ENCODE measurements at places on chromosomes 2 and 18.

DNA sequence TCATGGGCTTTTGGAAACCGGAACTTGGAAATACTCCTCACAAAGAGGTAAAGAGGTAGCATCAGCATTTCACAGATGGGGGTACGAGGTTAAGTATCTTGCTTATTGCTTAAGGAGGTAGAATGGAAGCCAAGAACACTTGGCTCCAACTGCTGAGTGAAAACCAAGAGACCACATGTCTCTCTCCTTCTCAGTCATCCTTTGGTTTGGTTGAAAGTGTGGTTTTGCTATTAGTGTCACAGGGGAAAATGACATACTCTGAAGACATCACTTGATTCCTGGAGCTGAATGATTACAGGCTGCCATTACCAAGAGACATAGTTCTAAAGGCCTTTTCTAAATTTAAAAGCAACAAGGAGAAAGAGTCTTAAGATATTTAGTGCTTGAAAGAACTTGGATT lies 41.5 kb downstream of the ANTXR1 start:
- no peak for DNase-seq

DNA sequence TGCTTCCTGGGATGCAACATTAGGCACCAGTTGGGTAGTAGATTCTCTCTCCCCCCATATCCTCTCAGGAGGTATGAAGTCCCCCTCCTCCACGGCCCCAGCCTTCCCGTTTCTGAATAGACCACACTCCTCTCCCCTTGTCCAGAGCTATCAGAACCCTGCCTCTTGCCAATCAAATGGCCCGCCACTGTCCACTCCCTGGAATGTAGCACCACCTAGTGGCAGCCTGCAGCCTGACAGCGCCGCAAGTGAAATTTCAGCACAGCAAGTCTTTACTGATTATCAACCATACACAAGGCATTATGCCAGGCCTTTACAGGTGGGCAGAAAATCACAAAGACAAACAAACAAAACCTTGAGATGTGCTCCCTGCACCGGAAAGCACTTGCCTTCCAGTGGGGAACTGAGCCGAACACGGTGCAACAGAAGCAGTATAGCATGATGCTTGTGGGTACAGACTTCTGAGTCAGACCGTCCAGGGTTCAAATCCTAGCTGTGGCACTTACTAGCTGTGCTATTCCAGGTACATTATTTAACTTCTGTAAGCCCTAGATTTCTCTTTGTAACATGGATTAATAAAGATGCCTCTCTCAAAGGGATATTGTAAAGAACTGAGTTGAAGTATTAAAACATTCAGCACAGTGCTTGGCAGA lies 174.0 kb downstream of the SMAD2 start:
- no peak for DNase-seq

DNA sequence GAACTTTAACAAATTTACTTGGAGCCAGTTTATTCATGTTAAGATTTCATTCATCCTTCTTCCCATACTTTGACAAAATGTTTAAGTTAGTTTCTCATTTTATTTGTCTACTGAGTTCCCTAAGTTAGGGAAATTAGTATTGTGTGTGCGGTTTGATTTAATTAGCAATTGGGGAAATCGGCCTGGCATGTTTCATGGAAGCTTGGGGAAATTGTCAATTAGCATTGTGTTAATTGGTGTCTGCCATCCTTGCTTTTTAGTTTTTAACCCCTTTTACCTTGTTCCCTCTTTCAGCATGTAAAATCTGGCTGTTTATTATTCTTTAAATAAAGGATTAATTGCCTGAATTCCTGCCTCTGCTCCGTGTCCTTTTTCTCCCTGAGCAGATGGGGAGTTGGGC lies 279.6 kb downstream of the BCL11A start:
- DNase-seq = no peak

DNA sequence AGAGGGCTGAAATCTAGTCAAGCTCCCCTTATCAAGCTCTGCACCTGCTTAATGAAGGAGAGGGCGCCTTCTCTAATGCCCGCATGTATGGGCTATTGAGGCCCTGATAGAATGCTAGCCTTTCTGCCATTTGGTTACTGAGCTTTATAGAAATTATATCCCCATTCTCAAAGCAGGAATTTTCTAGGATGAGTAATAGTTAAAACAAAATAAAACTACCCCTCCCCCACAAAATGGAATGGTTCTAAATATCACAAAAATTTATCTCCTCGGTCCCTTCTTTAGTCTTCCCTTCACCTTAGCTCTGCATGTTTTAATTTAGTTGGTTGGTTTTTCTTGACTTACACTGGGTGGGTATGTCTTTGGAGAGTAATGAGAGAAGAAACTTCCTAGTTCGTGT lies 37.7 kb downstream of the CD28 start:
- DNase-seq = no peak

DNA sequence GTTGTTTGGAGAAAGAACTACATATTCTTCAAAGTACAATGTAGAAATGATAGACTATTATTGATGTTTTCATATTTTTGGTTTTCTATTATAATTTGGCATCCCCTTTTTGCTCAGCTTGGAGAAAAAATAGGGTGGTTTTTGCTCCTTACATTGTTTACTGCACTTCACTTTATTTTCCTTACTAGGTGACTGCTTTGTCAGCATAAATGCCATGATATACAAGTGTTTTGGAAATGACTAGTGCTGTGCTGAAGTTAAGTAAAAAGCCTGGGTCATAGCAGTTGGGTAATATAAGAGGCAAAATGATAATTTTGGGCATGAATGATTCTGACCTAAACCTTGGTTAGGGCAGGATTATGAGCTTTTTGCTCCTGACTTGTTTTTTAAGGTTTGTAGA lies 250.9 kb downstream of the KCNS3 start:
- no peak for DNase-seq

GRCh38 chr18:54734059-54734458 lies 94.2 kb upstream of the RAB27B start:
- no peak for DNase-seq

- DNase-seq = no peak
These were observed 3.0 kb downstream of the GPR55 start for GRCh38 chr2:230921806-230922595.

- no peak for DNase-seq
These were observed 20.4 kb upstream of the PAPOLG start for GRCh38 chr2:60735496-60736250.

DNA sequence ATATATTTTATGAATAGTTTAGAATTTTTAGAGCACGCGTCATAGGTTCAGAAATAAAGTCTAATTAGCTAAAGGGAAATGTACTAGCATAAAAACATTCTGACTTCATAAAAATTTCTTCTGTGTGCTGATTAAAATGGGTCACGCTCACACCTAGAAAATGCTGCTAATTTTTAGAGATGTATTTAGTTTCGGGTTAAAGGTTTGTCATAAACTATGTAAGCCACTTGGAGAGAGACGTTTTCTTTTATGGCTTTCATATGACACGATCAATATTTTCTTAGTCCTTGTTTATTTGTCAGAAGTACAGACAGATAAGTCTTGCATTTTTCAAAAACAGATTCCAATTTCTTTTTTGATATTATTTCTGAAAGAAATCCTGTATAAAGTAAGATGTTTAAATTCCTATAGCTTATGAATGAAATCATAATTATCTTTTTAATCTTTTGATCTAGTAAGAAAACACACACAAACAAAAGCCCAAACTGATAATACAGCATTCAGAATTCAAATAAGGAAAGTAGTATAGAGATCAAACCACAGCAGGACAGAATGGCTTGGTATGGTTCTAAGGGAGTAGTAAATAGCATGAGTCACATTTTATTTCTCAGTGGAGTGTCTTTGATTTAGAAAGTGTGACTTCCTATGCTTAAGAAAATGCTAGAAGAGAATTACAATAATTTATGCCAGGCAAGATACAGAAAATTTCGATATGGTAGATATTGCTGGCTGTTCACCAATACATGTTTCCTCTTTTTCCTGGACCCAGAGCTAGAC lies 236.6 kb downstream of the GPD2 start:
- no peak for DNase-seq

DNA sequence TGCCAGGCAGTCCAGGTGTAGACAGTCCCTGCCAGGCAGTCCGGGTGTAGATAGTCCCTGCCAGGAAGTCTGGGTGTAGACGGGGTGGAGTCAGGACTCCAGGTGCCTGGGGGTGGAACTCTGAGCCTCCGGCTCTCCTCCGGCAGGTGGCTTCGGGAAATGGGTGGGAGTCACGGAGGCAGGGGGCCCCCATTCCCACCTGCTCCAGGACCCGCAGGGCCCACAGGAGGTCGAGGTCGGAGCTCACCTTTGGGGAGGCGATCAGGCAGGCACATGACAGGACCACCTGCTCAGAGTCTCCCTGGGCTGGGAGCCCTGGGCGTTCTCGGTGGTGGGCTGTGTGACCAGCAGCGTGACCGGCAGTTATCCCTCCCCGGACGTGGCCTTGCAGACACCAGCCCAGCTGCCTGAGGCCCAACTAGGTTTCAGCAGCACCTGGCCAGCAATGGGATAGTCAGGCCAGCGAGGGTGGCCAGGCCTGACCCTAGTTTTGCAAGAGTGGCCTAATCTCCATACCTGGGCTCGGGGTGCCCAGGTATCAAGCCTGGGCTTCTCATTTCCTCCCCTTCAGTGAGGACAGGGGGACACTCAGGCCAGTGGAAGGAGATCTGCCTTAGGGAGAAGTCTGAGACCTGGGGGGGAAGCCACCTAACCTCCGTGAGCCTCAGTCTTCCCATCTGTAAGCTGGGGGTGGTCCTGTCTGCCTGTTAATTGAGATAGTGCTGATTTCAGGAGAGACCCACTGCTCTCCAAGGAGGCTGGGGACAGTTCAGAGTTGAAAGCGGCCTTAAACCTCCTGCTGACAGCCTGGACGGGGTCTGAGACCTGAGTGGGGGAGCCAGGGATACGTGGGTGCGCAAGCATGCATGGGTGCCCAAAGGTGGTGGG lies 13.2 kb downstream of the GPC1 start:
- DNase-seq = no peak

GRCh38 chr2:237121321-237121720 lies 35.6 kb downstream of the COPS8 start:
- DNase-seq = no peak

- no peak for DNase-seq
These were observed 115.1 kb downstream of the NAB1 start for GRCh38 chr2:190763901-190764514.

- no peak for DNase-seq
These were observed 395.0 kb downstream of the NCKAP5 start for GRCh38 chr2:133173224-133173623.
